ENCODE measurements at places on chromosomes 2 and 18.

GRCh38 chr2:183532514-183532913 lies 408.3 kb downstream of the NUP35 start:
- no peak for DNase-seq

DNA sequence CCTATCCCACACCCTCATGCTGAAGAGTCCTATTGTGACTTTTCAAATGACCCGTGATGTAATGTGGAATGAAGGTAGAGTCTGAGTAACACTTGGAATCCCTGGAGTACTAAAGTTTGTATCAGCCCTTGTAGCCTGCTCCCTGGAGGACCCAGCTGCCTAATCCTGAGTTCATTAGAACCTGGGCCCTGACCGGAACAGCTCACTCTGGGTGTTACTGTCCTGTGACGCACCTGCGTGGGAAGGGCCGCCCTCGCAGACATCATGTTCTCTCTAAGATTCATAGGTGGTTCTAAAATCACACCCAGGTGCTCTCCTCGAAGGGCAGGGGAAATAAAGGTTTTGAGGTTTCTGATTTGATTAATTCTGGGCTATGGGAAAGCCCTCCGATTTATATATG lies 62.3 kb downstream of the NCK2 start:
- DNase-seq = peak; percentile 56

DNA sequence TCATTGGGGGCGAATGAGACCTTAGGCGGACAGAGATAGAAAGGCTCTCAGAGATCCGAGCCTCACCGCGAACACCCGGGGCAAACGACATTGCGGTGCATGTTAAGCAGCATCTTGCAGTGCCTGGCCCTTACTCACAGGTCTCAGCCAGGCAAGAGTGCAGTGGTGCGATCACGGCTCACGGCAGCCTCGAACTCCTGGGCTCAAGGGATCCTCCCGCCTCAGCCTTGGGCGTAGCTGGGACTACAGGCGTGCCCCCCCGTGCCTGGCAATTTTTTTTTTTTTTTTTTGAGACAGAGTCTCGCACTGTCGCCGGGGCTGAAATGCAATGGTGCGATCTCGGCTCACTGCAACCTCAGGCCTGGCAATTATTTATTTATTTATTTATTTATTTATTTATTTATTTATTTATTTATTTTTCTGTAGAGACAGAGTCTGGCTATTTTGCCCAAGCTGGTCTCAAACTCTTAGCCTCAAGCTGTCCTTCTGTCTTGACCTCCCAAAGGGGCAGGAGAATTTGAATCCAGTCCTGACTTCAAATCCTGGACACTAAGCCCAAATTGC lies 1.3 kb downstream of the LAMA3 start:
- no peak for DNase-seq

- DNase-seq = no peak
These were observed 156.5 kb downstream of the ACTR3 start for GRCh38 chr2:114046373-114046772.

DNA sequence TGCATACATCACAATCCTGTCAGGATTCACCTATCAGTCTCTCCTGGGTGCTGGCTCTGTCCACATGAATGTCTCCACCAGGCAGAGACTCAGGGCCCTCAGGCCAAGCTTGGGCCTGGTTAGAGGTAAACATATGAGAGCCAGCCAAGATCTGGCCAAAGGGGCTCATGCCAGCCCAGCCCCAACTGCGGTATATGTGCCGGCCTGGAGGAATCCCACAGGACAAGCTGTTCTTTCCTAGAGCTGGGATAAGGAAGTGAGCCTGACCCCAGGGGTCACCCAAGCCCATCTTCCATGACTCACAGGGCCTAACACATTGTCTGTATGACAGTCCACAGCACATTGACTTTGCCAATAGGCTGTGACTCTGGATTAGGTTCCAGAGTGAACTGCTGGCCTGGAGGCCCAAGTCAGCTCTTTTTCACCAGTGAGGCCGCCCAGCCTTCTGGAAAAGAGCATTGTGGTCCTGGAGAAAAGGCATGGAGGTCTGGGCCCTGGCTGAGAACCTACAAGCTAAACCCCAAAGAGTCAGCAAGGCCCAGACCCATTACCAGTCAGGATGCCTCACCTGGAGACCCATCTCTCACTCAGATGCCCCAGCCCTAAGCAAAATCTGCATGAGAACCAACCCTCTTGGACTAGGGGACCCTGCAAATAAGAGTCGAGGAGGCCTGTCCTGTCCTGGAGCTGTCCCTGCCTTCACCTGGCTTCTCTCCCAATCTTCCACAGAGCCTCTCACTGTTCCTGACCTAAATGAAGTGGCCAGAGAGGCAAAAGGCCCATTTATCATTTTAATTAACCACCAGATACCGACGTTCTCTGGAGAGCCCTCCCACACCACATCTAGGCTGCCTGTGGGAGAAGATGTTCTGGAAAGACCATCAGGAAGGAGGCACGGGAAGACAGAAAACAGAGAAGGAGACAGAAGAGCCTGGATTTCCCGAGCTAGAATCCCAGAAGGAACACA lies 120.9 kb upstream of the PKDCC start:
- no peak for DNase-seq

GRCh38 chr2:152678808-152679207 lies 38.5 kb downstream of the PRPF40A start:
- no peak for DNase-seq

- DNase-seq = no peak
These were observed 50.4 kb downstream of the MBD2 start for GRCh38 chr18:54173980-54174630.

GRCh38 chr2:15313657-15314056 lies 247.5 kb downstream of the NBAS start:
- no peak for DNase-seq

- DNase-seq = peak; percentile 63
These were observed 808 bp downstream of the ATP5MC3 start for GRCh38 chr2:175180701-175181103.

- DNase-seq = no peak
These were observed 58.1 kb downstream of the INPP4A start for GRCh38 chr2:98502556-98503335.

DNA sequence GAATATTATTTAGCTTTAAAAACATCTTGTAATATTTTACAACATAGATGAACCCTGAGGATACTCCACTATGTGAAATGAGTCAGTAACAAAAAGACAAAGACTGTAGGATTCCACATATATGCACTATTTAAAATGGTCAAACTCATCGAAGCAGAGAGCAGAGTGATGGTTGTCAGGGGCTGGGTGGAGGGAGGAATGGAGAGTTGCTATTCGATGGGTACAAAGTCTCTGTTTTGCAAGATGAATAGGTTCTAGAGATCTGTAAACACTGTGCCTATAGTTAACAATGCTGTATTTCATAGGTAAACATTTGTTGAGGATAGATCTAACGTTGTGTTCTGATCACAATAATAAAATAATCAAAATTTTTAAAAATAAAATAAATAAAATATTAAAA lies 1675.9 kb upstream of the CELF4 start:
- DNase-seq = no peak

All from stimulated activated CD4-positive, alpha-beta T cell treated with anti-CD3 and anti-CD28 coated beads, Interleukin-2, amount 100 ng/mL, for 24 hours (primary cell).